Activated CD4-positive, alpha-beta T cell treated with anti-CD3 and anti-CD28 coated beads, Interleukin-2, amount 10 ng/mL, durations not matched to agents 24 days and 14 days (primary cell): ENCODE measurements at places on chromosomes 4 and X. TPM values are rescaled to one million over a fixed set of nuclear protein-coding genes. Genes with fewer than 3 reads are reported as not detected.

Gene NR3C2
- 0.14 and 0.28 TPM in 2 replicates for total RNA-seq

Gene ARR3
- total RNA-seq, result not detected in 2 replicates

Gene IL21
- 93.8 and 95.3 TPM in 2 replicates for total RNA-seq

Gene TCEAL2
- not detected in 2 replicates for total RNA-seq

Gene CHST7
- total RNA-seq, result 6.5 and 6.9 TPM in 2 replicates

Gene IL3RA
- total RNA-seq, result 3.1 and 3.4 TPM in 2 replicates

Gene REPS2
- not detected in 2 replicates for total RNA-seq

Gene FRAS1
- total RNA-seq, result not detected in 2 replicates

Gene TBC1D1
- total RNA-seq, result 51.7 and 61.6 TPM in 2 replicates

Gene MSX1
- not detected in 2 replicates for total RNA-seq

Gene ACTRT1
- not detected in 2 replicates for total RNA-seq

Gene RASGEF1B
- total RNA-seq, result 3.9 and 5.5 TPM in 2 replicates

Gene XKRX
- total RNA-seq, result 0.12 and 0.23 TPM in 2 replicates

Gene USP17L13
- not detected in 2 replicates for total RNA-seq

Gene UGT2B7
- not detected in 2 replicates for total RNA-seq

Gene ERCC6L
- total RNA-seq, result 8.1 and 8.3 TPM in 2 replicates

Gene TMPRSS11B
- total RNA-seq, result not detected in 2 replicates

Gene ARL9
- total RNA-seq, result 0.07 TPM in 1 of 2 replicates, not detected in the other

Gene LNX1
- not detected in 2 replicates for total RNA-seq

Gene CLDN22
- total RNA-seq, result not detected in 2 replicates

Gene JCHAIN
- total RNA-seq, result not detected in 2 replicates

Gene OTOP1
- not detected in 2 replicates for total RNA-seq

Gene CDKL2
- 0.36 TPM in 1 of 2 replicates, not detected in the other for total RNA-seq

Gene ZNF41
- total RNA-seq, result 10.0 and 10.5 TPM in 2 replicates

Gene HS3ST1
- 0.23 and 0.66 TPM in 2 replicates for total RNA-seq

Gene MAGEB4
- total RNA-seq, result not detected in 2 replicates

Gene TECRL
- not detected in 2 replicates for total RNA-seq

Gene ENPP6
- total RNA-seq, result 0.61 and 1.2 TPM in 2 replicates

Gene THAP9
- 1.7 and 3.7 TPM in 2 replicates for total RNA-seq

Gene ARMCX1
- total RNA-seq, result 0.14 and 0.17 TPM in 2 replicates

Gene NLGN4X
- total RNA-seq, result not detected in 2 replicates

Gene MAGEA8
- total RNA-seq, result not detected in 2 replicates

Gene NMU
- total RNA-seq, result not detected in 2 replicates

Gene HOPX
- 86.3 and 88.5 TPM in 2 replicates for total RNA-seq
